ENCODE measurements at places on chromosomes 13 and 19.
A peak's percentile ranks its signal among the peaks of the same experiment; 100 is the strongest.

DNA sequence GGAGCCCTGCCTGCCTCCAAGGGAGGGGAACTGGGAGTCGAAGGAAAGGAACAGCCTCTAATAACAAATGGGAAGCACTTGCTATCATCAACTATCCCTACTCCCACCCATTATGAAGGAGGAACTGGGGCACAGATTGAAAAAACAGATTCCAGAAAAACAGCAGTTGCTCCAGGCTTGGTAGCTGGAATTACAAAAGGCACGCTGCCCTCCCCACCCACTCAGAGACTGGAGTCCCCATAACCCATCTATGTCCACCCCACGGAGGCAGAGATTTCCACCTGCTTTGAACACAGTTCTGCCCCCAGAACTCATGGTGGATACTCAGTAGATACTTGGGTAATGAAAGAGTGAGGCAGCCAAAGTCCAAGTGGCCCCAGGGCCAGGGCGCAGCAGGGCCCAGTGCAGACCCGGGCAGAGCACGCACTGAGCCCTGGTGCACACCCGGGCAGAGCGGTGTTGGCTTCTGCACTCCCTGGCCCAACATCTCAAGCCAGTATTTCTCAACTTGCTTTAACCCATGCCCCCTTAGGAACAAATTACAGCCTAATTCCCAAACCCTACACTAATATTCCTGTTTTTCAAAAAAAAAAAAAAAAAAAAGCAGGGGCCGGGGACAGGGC, 19.1 kb upstream of the CCNP start:
- no peak for DNase-seq

DNA sequence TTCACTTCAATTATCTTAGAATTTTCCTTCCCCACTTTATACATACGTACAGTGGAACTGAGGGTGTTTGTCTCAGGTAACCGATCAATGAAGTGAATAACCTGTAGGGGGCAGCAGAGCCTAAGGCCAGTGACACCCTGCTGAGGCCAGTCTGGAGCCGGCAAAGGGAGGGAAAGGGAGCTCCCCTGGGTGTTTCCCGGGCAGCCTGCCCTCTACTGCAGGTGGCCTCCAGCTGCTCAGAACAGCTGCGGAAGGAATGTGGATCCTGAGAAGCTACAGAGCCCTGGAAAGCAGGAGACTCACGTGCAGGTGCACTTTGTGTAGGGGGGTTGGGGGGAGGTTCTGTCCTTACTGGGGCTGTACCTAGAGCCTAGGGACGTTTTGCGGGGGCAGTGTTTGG, 832 bp upstream of the ZNF491 start:
- peak; percentile 26 for DNase-seq

- DNase-seq = peak; percentile 42
These were observed 9.6 kb downstream of the CAPN12 start for GRCh38 chr19:38734426-38735256.

- peak; percentile 62 for DNase-seq
These were observed 6.8 kb upstream of the CARM1 start for GRCh38 chr19:10864538-10864899.

DNA sequence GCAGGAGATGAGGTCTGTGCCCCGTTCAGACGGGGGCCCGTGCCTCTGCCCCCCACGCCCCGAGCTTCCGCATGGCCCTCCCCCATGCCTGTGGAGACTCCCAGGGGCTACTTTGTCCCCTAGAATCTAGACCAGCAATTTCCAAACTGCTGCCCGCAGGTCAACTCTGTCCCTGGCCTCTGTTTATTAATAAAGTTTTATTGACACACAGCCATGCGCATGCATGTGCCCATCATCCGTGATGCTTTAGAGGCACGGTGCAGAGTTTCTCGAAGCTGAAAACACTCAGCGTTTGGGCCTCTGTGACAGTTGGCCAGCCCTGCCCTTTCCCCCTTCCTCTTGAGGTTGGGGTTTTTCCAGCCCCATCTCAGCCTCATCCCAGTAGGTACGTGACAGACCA, 140.0 kb downstream of the KDM4B start:
- no peak for DNase-seq

GRCh38 chr13:74966275-74966674, 515.7 kb downstream of the TBC1D4 start:
- DNase-seq = no peak

- DNase-seq = no peak
These were observed 71.6 kb upstream of the TEX29 start for GRCh38 chr13:111248822-111249221.

DNA sequence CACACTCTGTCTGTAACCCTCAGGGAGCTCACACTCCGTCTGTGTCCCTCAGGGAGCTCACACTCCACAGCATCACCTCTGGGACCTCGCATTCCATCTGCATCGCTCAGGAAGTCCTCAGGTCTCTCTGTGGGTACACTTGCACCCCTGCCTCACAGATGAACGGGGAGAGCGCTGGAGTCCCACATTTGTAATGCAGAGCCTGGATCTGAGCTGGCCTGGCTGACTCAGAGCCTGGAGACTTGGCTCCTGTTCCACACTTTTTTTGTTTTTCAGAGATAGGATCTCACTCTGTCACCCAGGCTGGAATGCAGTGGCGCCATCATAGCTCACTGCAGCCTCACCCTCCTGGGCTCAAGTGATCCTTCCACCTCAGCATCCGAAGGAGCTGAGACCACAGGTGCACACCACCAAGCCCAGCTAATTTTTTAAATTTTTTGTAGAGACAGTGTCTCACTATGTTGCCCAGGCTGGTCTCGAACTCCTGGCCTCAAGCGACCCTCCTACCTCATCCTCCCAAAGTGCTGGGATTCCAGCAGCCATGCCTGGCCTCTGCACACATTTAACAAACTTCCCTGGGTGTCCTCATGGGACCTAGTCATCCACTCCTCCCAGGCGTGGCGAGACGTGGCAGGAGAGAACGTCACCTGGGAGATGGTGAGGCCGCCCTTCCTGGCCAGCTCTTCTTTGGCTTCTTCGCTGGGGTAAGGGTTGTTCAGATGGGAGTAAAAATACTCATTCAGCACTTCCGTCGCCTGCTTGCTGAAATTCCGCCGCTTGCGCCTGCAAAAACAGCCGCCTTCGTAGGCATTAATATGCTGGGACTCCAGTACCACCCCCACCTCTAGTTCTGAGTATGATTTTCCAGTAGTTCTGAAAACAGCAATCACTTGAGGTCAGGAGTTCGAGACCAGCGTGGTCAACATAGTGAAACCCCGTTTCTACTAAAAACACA, 31.0 kb downstream of the CILP2 start:
- no peak for DNase-seq

DNA sequence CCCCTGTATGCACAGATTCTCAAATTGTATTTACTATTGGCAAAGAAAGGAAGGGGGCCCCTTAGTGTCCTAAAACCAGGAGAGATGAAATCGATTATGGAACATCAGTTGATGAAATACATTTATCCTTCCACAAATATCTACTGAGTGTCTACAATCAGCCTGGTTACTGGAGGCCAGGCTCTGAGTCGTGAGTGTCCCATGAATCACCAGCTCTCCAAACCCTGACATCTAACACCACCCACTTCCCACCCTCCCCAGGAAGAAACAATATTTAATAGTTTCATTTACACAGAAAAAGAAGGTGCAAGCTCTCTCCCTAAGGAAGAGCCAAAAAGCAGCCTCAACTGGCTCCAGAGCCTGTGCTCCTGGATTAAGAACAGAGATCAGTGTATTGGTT, 25.2 kb downstream of the KCTD15 start:
- no peak for DNase-seq

DNA sequence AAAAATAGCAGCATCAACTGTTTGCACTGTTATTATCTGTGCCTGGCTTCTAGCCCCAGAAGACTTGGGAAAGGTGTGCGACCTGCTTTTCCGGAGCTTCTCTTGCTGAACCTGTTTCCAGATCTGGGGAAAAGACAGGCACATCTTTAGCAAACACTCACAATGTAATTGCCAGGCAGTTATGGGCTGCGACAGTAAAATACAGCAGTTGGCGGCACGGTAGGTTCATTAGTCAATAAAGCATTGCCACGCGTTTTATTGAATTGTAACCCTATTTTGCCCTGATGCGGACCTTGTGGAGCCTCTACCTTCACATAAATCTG, 223.7 kb upstream of the TSHZ3 start:
- DNase-seq = no peak

GRCh38 chr19:4986471-4986891, 17.6 kb downstream of the KDM4B start:
- DNase-seq = no peak

- DNase-seq = no peak
These were observed 112.6 kb upstream of the DACH1 start for GRCh38 chr13:71979616-71980015.

GRCh38 chr19:16875584-16876555, 12.9 kb upstream of the F2RL3 start:
- no peak for DNase-seq

DNA sequence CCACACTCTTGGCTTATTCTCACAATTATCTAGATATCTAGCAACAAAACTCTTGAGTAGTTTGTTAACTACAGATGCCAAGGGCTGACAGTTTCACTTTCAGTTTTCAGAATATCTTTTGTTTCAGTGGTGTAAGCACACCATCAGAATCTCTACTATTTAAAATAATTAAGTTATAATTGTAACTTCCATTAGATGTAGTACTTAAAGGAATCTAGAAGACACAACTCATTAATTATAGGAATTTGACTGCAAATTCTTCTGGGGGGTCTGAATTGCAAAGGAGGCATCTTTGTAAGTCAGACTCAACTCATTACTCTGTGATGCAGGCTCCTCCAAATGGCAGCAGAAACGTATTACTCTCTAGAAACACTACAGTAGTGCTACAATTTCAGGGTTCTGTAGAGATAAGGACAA, 44.9 kb upstream of the USPL1 start:
- peak; percentile 18 for DNase-seq

DNA sequence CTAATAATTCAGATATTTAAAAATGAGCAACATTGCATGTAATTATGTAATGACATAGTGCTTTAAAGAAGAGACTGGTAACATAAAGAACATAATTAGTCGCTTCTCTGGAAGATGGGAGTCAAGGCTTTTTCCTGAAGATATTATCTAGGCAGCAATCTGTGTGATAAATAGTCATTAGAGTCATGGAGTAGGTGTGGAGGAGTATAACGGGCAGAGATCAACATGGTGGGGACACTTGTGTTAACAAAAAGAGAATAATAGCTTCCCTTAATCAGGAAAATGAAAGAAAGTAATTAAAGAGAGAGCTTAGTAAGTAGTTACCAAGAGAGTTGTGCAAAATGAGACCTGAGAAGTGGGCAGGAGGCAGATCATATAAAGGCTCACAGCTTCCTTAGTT, 1417.1 kb upstream of the ATXN8OS start:
- DNase-seq = no peak

GRCh38 chr13:107866032-107866940, 349.1 kb downstream of the LIG4 start:
- DNase-seq = no peak

- no peak for DNase-seq
These were observed 1227.4 kb upstream of the PCDH20 start for GRCh38 chr13:62643007-62643483.

GRCh38 chr13:42549552-42549936, 24.4 kb upstream of the TNFSF11 start:
- DNase-seq = no peak

DNA sequence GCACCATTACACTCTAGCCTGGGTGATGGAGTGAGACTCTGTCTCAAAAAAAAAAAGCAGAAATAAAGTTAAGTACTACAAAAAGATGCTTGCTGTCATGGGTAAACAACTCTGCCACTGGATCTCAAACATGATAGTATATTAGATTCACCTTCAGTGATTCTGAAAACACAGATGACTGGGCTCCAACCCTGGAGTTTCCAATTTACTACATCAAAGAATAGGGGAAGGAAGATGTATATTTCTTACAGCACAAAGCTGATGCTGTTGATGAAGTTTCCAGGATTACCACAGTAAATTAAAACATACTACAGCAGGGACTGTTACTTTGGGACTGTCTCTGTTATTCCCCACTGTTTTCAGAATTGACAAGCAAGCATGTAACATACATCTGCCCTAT, 5.2 kb downstream of the ZNF561 start:
- DNase-seq = no peak

- no peak for DNase-seq
These were observed 10.4 kb downstream of the BORCS8 start for GRCh38 chr19:19181488-19181998.

DNA sequence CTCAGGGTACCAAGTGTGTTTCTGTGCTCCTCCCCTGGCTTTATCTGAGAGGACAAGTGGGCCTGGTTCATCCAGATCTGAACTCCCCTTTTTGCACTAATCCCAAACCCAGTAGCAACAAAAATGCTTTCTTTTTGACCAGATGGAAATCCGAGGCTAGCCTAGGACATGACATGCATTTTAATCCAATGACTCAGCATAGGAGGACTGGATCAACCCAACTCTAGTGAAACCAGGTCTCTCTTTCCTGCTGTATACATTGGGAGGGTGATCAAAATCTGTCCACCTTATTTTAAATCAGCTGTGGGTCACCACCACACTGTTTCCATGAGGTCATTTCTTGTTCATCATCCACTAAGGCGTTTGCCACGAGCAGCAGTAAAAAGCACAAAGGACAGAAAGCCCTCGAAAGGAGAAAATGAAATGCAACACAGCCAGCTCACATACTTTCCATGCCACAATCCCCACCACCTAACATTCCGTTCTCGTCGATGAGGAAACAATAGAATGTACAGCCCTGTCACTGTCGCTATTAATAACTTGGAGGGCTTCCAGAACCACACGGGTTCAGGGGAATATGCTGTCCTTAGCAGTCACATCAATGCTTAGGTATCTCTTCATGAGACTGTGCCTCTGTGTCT, 543.0 kb downstream of the IRS2 start:
- no peak for DNase-seq

- no peak for DNase-seq
These were observed 1333.1 kb downstream of the EFNB2 start for GRCh38 chr13:105202354-105202753.

DNA sequence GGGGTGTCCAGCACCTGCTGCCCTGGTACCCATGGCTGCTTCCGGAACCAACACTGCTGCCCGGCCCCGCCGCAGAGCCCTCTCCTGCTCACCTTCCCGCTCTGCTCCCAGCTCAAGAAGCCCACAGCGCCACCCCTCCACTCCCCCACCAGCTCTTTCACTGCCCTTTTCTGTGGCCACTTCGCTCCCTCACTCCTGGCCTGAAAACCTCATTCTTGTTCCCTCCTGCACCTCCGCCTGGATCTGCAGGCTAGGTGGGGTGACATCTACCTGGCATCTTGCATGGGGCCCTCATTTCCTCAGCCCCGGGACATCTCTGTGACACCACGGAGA, 6.4 kb downstream of the ZNF787 start:
- no peak for DNase-seq

DNA sequence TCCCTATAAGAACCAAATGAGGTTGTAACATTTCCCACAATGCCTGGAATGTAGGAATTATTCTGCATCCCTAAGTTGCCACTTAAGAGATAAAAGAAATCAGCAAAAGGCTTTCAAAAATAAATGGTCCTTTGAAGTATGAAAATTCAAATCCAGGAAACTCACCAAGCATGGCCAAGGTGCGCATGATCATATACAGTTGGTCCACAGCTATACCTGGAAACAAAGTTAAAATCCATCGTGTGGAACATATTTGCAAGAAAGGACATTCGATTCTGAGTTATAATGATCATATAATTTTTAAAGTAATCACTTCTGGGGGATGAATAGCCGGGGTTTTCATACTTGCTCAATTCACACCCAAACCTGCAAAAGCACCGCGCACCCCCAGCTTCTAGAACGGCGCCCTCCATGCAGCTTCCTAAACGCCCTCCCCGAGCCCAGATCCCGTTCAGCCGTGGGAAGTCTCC, 525 bp downstream of the CARS2 start:
- no peak for DNase-seq

All from NK-92 treated with Interleukin-12 subunit alpha and Interleukin-12 subunit beta, amount 100 ng/mL, for 24 hours (cell line).